Right atrium auricular region (tissue), 2 donors: ENCODE measurements at places on chromosomes 12 and 14. TPM values are rescaled to one million over a fixed set of nuclear protein-coding genes. Genes with fewer than 3 reads are reported as not detected.
A peak's percentile ranks its signal among the peaks of the same experiment; 100 is the strongest.

DNA sequence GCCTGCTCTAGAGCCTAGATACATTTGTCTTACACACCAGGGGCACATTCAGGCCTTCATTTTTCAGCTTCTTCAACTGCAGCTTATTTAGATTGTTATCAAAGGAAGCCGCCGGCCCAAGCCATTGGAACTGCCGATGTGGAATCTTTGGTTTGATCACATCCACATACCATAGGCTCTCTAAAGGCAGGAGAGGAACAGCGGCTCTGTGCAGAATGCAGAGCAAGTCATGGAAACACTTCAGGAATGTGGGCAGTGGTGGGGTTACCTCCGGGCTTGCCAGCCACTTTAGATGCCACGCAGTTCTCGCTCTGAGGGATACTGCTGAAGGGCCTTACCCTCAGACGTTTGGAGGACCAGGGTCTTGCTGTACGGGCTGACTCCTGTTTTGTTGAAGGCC is 53.4 kb upstream of the PYGL start:
- H3K27me3 ChIP-seq, result no peaks in the 10 kb centered on the region
- no peaks in the 10 kb centered on the region for H3K4me1 ChIP-seq
- DNase-seq, result no peak
- H3K36me3 ChIP-seq, result no peaks in the 10 kb centered on the region
- H3K4me3 ChIP-seq, result no peak overlapping the region

GRCh38 chr12:48197549-48197970 is 5.5 kb downstream of the OR10AD1 start:
- H3K4me3 ChIP-seq, result peak overlapping the region; percentile 59
- no peaks in the 10 kb centered on the region for H3K36me3 ChIP-seq
- H3K27ac ChIP-seq, result peak overlapping the region; percentile 99
- no peaks in the 10 kb centered on the region for H3K27me3 ChIP-seq
- DNase-seq, result no peak

- H3K27me3 ChIP-seq, result no peaks in the 10 kb centered on the region
- no peak overlapping the region for H3K4me3 ChIP-seq
- peaks cover 47% of the 10 kb centered on the region for H3K4me1 ChIP-seq
- peak overlapping the region; percentile 21 for H3K27ac ChIP-seq
These were observed 30.0 kb downstream of the GALNT16 start for GRCh38 chr14:69289811-69290520.

DNA sequence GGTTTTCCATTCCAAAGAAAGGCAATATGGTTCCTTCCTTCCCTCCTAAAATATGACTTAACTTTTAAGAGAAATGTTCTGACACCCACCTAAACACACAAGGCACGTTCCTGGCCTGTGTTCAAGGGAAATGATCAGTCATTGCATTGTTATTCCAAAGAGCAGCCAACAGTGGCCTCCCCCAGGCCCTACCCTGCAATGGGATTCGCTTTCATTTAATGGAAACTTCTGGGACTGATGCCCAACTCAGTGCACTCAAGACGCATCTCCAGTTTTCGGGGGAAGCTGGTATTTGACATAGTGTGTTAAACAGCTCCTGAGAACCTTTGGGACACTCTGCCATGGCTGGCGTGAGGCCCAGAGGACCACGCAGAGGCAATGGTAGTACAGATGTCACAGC is 65.9 kb downstream of the DDX51 start:
- no peak overlapping the region for H3K4me3 ChIP-seq
- no peaks in the 10 kb centered on the region for H3K4me1 ChIP-seq
- H3K27me3 ChIP-seq, result no peaks in the 10 kb centered on the region
- peaks cover 34% of the 10 kb centered on the region for H3K36me3 ChIP-seq
- DNase-seq, result no peak

DNA sequence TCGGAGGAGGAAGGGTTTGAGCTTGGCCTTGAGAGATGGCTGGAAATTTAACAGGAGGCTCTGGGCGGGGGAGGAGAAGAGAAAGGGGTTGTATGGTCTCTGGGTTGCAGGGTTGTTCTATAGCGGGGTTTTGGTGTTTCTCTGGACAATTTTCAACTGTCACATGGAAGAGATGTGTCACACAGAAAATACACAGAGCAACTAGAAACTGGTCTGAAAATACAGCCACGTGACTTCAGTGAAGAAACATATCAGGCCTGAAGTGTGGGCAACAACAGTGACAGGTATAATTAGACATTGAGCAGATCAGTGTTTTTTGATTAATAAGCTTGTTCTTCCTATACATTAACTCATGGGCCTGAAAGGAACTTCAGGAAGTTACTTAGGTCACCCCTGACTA is 205.3 kb upstream of the HMGA2 start:
- no peak for DNase-seq
- no peak overlapping the region for H3K4me3 ChIP-seq
- no peak overlapping the region for H3K27ac ChIP-seq
- H3K36me3 ChIP-seq, result no peaks in the 10 kb centered on the region
- H3K4me1 ChIP-seq, result no peaks in the 10 kb centered on the region

DNA sequence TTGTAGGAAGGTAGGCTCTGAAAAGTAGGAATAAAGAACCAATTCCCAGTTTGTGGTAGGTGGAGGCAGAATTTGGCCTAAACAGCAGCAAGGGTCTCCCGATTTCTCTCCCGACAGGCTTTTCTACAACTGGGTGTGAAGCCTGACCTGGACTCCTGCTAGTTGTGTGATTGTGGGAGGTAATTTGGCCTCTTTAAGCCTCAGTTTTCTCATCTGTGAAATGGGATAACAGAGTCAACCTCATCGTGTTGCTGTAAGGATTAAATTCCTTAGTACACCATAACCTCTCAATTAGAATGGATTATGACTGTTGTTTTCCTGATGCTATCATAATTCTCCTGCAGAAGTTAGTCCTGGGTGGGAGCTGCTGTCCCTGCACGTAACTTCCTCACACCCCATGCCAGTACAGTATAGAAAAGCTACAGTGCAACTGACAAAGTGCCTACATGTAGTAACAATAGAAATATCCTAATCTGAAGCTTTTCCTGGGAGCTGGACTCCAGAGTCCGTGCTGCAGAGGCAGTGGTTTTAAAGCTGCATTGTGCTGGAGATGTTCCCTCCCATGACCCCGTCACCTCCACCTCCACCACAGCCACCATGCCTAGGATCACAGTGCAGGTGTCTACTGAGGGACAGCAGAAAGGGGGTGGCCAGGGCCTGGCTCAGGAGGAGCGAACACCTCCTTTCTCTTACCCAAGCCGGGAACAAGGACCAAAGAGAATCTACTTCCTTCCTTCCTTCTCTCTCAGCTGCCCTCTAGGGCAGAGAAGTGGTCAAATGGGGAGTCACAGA is 76.5 kb downstream of the FBXL14 start:
- no peak overlapping the region for H3K4me3 ChIP-seq
- H3K27me3 ChIP-seq, result no peaks in the 10 kb centered on the region
- no peak overlapping the region for H3K27ac ChIP-seq

- DNase-seq, result no peak
- no peaks in the 10 kb centered on the region for H3K4me1 ChIP-seq
- H3K27me3 ChIP-seq, result no peaks in the 10 kb centered on the region
- no peaks in the 10 kb centered on the region for H3K36me3 ChIP-seq
These were observed 204.1 kb downstream of the TRHDE start for GRCh38 chr12:72476301-72476700.

DNA sequence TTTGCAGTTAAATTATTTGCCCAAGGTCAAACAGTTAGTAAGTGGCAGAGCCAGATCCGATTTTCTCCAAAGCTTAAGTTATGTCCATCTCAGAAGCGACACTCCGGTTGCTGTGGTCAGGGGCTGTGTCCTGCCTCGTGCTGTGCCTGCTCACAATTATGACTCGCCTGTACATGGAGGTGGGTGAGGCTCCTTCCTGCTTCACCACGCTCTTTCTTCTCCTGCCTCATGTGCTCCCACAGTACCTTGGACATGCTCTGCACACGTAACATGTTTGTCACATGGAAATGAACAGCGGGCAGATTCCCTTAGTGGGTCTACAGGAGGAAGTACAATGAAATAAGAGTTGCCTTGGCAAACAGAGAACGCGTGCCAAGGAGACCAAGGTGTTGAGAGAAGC is 62.2 kb upstream of the CCND2 start:
- no peaks in the 10 kb centered on the region for H3K36me3 ChIP-seq
- no peaks in the 10 kb centered on the region for H3K4me1 ChIP-seq
- H3K27me3 ChIP-seq, result no peaks in the 10 kb centered on the region
- H3K4me3 ChIP-seq, result no peak overlapping the region
- DNase-seq, result no peak
- no peak overlapping the region for H3K27ac ChIP-seq

DNA sequence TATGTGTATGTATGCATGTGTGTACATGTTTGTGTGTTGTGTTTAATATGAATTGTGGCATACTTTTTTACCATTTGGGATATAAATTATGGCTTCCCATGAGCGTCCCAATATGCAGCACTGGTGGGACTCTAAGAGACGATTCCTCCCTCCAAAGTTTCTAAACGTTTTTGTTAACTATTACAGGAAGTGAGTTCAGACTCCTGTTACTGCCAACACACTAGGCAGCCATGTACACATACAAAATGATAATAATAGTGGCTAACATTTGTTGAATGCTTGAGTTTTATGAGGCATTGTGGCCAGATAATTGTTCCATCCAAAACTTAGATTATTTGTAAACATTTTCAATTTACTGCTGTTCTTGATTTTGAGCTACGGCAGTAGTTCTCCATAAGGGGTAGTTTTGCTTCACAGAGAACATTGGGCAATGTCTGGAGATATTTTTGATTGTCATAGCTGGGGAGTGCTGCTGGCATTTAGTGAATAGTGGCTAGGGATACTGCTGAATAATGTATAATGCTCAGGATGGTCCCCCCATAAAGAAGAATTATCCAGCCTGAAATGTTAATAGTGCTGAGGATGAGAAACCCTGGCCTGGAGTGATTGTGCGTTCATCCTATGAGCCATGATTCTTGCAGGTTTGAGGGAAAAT is 45.1 kb downstream of the ARID2 start:
- no peaks in the 10 kb centered on the region for H3K27me3 ChIP-seq
- H3K36me3 ChIP-seq, result no peaks in the 10 kb centered on the region
- H3K4me3 ChIP-seq, result no peak overlapping the region
- H3K4me1 ChIP-seq, result no peaks in the 10 kb centered on the region
- no peak overlapping the region for H3K27ac ChIP-seq
- no peak for DNase-seq

DNA sequence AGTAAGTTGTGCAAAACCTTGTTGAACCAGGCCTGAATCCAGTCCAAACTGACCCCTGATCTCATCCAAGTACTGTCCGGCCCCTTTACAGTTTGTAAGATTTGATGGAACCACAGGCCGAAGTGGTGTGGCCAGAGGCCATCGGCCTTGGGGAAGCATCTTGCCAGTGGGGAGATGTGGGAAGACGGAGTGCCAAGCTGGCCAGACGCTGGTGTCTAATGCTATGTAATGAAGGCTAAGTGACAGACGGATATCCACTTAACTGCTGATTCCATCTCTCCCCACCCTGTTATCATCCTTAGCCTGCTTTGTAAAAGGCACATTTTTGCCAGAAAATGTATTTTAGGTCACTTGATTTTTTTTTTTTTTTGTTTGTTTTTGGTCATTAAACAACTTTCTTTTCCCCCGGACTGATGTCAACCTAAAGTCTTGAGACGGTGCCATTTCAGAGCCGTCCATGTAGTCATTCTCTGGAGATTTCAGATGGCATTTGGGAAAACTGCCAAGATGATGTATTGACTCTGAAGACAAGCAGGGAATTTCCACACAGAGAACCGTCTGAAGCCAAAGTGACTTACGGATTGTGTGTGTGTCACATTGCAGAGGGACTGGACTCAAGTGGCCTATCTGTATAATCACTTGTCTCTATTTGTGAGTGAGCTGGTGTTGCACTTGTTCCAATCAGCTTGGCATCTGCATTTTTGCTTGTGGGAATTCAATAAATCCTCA is 86.5 kb upstream of the MANSC4 start:
- H3K36me3 ChIP-seq, result no peaks in the 10 kb centered on the region
- DNase-seq, result no peak

DNA sequence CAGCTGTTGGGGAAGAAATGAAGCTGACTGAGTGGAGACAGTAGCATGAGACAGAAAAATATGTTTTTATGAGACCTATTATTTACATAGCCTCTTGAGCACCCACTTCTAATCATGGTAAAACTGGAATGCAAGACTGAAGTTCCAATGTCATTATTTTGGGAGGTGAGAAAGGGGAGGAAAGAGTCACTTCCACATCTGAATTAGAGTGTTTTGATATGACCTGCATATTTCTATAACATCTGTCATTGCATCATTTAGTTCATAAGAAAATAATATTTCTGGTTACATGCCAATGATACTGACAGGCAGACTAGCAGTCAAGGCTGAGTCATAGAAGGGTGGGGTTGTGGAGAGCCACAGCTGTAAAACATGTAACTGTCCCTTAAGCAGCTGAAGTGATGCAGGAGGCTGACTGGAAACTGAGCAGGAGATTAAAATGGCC is 26.7 kb downstream of the NTN4 start:
- H3K36me3 ChIP-seq, result no peaks in the 10 kb centered on the region
- no peak for DNase-seq

DNA sequence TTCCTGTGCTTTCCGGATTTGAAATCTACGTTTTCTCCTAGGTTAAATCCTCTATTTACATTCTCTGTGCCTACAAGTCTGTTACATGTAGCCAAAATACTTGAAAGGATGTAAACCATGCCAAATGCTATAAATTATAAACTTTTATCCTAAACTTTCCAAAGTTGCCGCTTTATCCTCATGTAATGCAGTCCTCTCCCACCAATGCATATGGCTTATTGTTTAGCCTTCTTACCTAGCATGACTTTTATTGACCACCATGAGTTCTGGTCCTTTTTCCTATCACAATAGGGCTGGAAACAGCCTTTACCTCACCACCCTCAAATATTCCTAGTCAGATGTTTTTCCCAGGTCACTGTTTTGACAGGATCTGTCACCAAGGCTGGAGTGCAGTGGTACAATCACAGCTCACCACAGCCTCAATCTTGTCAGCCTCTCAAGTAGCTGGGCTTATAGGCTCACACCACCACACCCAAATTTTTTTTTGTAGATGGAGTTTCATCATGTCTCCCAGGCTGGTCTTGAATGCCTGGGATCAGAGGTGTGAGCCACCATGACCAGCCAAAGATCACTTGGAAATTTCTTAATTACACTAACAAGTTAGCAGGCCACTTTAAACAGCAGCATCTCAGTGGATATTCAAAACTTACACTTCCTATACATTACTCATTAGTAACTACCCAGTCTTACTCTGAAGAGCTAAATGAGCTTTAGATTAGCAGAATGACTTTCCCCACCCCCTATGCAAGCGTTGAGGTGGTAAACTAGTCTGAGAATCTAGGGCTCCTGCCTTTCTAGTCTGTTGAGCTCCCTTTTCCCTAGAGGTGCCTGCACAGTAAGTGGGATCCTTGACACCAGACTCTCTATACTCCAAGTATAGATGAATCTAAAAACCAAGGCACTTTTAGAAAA is 4.1 kb downstream of the TUBA1B start:
- no peaks in the 10 kb centered on the region for H3K27me3 ChIP-seq
- peaks cover 23% of the 10 kb centered on the region for H3K4me1 ChIP-seq
- H3K4me3 ChIP-seq, result no peak overlapping the region
- H3K36me3 ChIP-seq, result peaks cover 30% of the 10 kb centered on the region

Gene KRT79
- not detected for total RNA-seq

Gene AQP6
- 0.08 TPM for total RNA-seq

Gene KLRF1
- total RNA-seq, result not detected

Gene C12orf43
- total RNA-seq, result 12.1 TPM

Gene C3AR1
- 10.6 TPM for total RNA-seq

Gene SYT10
- 0.08 TPM for total RNA-seq

Gene HVCN1
- total RNA-seq, result 21.7 TPM

Gene ZNF891
- 0.82 TPM for total RNA-seq

Gene CDK2
- total RNA-seq, result 13.8 TPM

Gene KRT4
- not detected for total RNA-seq

Gene MAP3K9
- total RNA-seq, result 1.6 TPM

Gene RNASE7
- total RNA-seq, result not detected
